Stimulated activated CD4-positive, alpha-beta T cell treated with anti-CD3 and anti-CD28 coated beads, Interleukin-4, amount 100 ng/mL, for 1 hour (primary cell): ENCODE measurements at places on chromosomes 3 and 15.

DNA sequence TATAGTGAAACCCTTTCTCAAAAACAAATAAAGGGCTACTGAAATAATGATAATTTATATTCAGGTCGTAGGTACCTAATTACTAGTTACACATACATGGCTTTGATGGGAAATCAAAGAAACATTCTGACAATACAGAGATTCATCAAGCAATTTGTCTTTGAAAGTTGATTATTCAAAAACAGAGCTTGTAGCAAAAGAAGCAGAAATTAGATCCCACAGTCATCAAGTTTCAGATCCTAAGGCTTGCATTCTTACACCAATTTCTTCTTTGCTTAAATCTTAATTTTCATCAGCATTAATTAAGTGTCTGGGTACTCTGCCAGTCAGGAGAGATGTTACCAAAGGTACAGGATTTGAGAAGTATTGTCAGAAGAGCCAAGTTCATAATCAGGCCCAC is 1.5 kb upstream of the HEXA start:
- no peak for DNase-seq

DNA sequence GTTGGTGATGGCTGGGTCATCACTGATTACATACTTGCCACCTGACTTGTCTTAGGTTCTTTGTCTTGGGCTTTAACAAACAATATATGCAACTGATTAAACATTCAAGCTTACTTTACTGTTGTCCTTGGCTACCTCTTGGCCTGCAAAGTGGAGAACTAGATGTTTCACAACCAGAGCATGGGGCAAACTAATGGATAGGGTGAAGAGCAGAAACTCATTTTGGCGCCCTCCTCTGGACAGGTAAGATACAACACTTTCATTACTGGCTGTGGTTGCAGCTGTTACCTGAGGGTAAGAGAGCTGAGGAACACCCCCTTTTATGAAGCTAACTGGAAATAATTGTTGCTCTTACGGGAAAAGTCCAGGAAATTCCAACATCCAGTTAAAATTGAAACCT is 262.1 kb downstream of the NAALADL2 start:
- DNase-seq: no peak

DNA sequence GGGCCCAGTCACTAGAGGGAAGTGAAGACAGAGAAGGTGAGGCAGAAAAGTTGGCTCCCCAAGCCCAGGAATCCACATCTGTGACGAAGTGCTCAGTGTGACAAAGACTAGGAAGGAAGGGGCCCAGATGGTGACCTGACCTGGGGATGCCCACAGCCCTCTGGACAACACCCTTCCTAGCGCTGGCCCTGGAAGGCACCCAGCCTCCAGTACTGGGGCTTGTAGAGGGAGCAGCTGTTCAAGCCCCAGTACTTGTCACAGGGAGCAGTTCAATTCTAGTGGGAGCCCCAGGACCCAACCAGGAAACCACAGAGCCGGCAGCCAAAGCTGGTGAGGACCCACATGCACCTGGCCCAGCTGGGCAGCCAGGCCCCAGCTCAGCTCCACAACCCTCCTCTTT is 190.8 kb downstream of the XXYLT1 start:
- DNase-seq: no peak

DNA sequence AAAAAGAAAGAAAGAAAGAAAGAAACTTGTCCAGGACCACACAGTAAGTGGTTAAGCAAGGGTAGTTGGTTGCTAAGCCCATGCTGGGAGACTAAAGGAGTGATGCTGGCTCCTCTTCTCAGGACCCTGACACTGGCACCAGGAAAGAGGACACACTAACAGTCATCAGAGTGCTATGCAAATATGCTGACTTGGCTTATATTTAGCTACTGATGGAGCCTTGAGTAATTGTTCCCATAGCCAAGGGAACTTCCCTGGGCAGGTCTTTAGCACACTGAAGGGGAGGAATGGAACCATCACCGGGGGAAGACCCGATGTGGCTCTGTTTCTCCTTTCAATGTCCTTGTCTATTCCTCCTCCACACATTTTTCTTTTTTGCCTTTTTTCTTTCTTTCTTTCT is 6.2 kb downstream of the TMEM40 start:
- no peak for DNase-seq

- DNase-seq: no peak
Measured at GRCh38 chr3:103218793-103219192, 784.0 kb downstream of the ZPLD1 start.

- no peak for DNase-seq
Measured at GRCh38 chr3:23620638-23621015, 185.1 kb upstream of the UBE2E1 start.

DNA sequence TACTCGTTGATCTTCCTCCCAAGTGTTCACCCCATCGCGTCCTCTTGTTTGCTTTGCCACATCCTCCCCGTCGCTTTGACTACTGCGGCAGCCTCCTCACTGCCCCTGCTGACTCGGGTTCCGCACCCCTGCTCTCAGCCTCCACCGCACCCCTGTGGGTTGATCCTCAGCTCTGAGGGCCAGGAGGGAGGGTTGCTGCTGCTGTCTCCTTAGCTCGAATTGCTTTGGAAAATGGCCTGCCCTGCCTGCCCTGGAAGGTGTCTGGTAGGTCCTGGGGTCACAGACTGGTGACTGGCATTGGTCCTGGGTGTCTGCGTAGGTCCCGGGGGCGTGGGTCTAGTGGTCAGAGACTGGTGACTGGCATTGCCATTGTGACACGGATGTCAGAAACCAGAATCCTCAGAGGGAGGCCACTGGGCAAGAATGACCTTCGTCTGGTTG is 9.4 kb downstream of the MUC4 start:
- DNase-seq: no peak

DNA sequence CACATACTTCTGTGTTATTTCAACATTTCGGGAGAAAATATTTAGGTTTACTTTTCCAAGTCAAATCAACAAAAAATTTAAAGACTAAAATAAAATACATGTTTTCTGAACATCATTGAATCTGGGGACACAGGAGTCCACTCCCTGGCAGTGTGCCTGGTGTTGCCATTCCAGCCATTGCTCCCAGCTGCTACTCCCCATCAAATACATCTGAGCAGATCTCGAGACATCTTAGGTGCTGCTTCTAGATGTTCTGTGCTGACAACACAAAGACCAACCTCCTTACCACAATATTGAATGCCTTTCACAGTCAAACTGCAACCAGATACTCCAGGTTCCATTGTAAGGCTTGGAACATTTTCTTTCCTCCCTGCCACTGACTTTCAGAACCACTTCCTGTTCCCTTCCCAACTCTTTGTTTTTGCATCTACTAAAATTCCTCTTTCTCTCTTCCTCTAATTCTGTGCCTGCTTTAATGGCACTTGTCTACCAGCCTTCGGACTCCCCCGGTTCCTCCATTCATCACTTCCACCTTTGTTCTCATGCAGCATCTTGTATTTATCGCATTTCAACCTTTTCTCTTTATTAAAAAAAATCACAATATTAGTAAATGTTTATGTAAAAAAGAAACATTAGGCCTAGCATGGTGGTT is 81.1 kb upstream of the SLC4A7 start:
- no peak for DNase-seq

- DNase-seq: no peak
Measured at GRCh38 chr15:41861736-41862356, 23.2 kb downstream of the PLA2G4B start.

DNA sequence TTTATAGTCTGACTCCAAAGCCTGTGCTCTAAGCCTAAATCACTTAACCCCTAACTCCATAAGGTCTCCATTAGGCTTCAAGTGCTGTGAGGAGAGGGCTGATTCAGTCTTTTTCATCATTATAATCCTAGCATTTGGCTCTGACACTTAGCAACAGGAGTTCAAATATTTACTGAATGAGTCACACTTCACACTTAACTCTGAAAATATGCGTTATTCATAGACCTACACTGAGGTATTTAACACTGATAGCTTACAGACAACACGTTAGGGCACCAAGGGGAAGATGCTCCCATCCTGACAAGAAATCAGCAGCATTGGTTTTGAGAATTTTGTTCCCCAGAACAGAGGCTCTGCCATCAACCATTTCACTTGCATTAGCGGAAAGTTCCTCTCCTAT is 53.5 kb downstream of the MSL2 start:
- no peak for DNase-seq
